Jurkat, Clone E6-1 (cell line): ENCODE measurements at places on chromosomes 6 and 20.

DNA sequence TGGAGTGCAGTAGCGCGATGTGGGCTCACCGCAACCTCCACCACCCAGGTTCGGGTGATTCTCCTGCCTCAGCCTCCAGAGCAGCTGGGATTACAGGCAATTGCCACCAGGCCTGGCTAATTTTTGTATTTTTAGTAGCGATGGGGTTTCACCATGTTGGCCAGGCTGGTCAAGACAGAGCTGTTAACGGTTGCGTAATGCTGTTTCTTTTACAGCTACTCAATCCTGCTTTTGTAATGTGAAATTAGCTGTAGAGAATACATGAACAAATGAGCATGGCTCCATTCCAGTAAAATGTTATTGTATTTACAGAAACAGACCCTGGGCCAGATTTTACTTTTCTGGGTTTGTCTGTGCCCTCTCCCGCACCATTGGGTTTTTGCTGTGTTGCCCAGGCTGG lies 1.9 kb downstream of the PNLDC1 start:
- no peak for DNase-seq

DNA sequence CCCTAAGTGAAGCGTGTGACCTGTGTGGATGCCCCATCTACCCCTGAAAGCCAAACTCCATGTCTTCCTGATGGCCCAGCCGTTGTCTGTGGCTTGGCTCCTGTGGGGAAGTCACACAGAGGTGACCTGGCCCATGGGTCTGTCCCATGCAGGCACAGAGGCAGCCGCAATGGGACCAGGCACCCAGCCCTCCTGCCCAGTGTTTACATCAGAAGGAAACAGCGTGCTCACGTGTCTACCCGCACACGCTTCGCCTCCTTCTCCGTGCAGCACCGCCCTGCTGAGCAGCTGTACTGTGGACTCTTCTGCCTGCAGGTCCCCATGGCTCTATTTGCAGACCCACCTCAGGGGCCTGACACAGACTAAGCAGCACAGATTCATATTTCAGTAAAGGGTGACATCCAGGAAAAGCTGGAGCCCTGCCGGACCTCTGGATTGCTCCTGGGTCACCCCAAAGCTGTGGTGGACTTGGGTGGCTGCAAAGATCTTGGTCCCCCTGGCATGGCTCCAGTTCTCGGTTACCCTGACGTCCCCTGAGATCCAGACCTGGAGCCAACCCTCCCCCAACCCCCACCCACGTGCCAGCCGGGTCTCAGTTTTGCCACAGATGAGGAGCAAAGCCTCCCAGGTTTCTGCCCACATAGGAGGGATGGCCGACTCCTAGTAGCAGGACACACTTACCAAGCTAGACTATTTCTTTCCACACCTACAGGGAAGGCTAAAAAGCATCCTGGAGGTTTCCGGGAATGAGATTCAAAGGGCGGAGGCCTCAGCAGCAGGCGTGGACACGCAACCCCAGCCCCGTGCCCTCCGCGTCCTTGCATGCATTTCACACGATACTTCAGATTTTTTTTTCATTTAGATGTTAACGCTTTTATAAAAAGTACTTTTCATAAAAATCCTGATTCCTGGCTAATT lies 120.3 kb downstream of the CDH4 start:
- no peak for DNase-seq

- DNase-seq: no peak
Observed at GRCh38 chr6:14271789-14272736, 154.5 kb downstream of the CD83 start.

- no peak for DNase-seq
Observed at GRCh38 chr6:53192682-53193188, 44.1 kb upstream of the GCM1 start.

DNA sequence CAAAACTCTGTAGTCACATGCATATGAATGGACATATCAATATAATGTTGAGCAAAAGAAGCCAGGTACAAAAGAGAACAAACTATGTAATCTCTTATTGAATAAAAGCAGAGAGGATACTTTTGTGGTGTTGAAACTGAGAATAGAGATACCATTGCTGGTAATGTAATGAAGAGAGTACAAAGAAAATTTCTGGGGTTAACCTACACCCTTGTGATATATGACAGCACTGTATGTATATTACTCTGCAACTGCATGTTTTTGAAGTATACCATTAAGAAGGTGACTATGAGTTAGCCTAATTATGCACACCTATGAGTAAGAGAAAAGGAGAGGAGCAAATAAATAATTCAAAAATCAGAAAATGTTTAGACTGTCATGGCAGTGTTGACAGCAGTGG lies 268.8 kb upstream of the DEFB112 start:
- no peak for DNase-seq

DNA sequence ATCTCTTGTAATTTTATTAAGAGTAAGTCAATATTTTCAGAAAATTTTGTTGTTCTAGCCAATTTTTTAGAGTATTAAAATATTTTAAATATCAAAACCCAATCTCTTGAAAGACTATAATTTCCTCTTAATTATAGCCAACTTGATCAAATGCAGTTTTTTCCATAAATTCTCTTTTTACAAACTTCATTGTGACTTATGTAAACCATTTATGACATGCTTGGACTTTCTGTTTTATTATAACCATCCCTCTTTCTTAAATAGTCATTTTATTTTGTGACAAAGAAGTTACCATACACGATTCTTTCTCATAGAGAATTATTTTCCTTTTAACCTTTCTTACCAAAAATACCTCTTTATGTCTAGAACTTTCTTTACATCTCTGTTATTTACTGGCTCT lies 1075.5 kb downstream of the KHDRBS2 start:
- DNase-seq: peak; percentile 6

DNA sequence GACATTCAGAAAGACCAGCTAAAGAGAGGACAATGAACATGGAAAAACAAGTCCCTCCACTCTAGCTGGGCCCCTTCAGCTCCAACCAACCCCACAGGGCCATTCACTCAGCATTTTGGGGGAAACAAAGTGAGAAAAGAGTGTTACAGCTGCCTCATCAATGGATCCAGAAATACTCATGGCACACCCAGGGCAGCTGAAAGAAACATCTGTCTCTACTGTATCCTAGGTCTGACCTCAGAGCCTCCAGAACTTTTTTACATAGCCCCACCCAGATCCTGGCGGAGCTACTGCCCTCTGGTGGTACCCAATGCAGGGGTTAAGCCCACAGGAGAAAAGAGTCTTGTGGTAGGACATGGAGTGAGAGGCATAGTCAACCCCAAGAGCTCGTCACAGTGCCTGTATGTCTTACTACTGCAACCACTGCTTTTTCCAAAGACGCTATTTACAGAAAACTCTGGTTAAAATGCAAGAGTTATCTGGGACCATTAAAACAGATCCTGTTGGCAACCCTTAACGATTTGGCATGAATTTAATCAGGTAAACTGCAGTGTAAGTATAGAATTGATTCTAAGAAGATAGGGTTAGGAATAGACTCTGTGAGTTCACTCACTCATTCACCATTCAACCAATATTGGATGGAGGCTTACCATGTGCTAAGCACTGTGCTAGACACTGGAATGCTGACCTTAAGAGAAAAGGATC lies 37.4 kb upstream of the FAM83C start:
- DNase-seq: peak; percentile 49

DNA sequence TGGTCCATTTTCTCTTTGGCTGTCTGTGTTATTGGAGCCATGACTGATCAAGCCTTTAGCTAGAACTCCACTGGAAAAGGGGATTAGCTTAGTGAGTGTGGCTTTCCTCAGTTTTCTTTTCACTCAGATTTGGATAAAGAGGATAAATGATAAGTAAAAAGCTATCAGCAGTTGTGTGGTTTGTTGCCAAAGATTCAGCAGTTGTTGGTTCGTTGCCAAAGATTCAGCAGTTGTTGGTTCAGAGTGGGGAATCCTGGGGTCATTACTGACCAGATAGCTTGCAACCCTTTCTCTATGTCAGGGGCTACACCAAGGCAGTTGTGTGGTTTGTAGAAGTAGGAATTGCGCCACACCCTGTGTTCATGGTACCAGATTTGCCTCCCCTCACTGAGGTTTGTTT lies 107.7 kb upstream of the SCP2D1 start:
- no peak for DNase-seq

DNA sequence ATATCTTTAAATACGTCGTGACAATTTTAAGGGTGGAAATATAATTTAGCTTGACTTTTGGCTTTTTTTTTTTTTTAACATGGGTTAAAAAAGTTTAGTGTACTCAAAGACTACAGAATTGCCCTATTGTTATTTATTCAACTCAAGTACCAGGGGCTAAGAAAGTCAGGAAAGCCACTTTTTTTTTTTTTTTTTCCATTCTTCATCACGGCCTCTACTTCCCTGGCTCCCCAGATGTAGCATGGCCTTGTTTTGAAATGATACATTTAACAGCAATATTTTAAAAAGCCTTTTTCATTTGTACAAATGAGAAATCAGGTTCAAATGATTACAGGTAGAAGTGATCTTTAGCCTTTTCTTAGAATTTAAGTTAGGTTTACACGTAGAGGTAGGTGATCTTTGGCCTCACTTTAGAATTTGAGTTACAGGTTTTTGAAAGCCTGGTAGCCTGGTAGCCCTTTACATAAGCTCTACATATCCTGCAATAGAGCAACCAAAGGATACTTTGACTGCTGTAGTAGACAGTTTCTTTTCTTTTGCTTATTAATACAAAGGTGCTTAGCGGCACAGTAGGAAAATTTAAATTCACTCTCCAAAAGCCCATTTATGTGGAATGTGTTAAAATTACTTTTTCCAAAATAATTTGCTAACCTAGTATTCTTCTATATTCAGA lies 160.5 kb upstream of the MMS22L start:
- no peak for DNase-seq

DNA sequence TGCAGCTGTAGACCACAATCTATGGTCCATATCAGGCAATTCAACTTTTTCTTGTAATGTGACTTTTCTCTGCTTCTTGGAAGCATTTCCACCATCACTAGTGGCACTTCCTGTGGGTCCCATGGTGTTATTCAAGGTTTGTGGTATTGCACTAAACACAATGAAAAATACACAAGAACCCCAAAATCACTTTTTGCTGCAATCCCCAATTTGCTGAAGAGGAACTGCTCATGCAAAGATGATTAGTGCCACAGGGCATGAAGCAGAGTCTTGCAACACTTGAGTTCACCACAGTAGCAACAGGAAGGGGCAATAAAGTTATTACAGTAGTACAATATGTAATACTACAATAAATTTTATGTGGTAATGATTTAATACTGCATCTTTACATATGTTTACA lies 16.8 kb upstream of the TAAR1 start:
- no peak for DNase-seq

DNA sequence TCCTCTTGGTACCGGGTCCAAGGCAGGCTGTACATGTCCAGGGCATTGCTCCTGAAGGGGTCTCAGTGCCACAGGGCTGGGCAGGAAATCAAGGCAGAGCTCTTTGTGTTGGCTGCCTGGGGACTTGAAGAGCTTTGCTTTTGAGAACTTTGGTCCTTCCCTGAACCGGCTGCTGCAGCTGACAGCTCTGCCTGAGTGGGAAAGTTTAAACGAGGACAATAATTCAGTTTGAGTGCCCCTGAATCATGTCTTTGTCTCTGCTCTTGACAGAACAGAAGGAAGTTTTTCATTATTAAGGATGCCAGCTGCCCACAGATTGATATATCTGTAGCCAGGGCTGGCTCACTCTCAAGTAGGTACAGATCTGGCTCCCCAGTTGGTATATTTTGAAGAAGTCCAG lies 56.1 kb downstream of the ANKRD6 start:
- DNase-seq: no peak

GRCh38 chr6:87110636-87111035 lies 15.7 kb upstream of the CGA start:
- DNase-seq: no peak

DNA sequence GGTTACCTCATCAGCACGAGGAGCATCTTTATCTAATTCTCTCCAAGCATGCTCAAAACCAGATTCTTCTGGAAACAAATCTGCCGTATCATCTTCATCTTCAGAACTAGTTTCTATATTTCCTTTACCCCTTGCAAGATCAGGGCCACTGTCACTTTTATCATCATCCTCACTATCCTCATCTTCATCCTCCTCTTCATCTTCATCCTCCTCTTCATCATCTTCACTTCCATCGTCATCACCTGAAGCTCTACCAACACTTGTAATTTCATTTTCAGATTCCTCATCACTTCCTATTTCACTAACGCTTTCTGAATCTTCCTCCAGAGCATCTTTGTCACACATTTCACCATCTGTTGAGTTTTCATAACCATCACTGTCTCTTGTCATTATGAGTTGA lies 8.9 kb downstream of the ESF1 start:
- no peak for DNase-seq

GRCh38 chr6:157666729-157667128 lies 156.3 kb upstream of the SNX9 start:
- no peak for DNase-seq

DNA sequence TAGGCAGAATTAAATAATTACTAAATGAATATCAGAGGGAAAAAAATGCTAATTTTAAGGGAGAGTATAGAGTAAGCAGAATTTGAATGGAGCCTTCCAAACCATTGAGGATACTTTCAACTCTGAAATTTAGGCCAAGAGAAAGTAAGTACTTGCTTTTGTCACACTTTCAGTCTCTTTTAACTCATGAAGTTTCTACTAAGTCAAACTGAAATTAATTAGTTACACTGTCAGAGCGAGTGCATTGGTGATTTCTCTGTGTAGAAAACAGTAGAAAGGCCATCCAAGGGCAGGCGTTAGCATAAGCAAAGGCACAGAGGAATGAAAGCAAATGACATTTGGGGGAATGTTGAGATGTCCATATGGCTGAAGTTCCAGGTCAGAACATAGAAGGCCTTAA lies 92.9 kb downstream of the PLEKHG1 start:
- no peak for DNase-seq

DNA sequence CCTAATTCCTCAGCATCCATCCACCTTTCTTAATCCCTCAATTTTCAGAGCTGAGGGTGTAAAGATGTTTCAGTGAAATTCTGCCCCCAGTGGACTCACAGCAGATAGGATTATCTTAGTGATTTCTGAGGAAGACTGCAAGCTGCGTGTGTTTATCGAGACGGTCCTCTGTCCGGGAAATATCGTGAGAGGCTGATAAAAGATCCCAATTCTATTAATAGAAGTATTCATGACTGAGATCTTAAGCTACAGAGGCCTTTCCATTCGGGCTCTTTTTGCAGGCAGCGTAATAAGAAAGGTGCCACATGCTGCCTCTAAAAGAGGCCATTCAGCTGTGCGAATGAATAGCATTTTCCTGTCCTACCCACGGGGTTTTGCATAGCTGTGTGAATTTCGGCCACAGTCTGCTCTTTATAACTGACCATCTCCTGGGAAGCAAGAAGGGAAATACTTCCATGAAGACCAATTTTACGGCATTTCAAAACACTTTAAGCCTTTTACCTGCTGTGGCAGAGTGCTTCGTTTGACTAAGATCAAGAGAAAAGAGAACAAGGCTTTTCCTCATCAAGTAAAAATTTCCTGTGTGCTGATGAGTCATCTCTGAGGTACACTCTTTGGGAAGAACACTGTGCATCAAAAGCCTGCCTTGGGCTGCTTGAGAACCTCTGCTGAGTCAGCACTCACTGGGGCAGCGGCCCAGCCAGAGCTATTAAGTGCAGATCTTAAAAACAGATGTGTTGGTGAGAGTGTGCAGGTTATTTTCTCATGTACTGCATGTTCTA lies 208.8 kb downstream of the ARHGAP18 start:
- no peak for DNase-seq

GRCh38 chr6:3444276-3445088 lies 12.4 kb downstream of the SLC22A23 start:
- no peak for DNase-seq
